GM12864 (cell line): ENCODE measurements at places on chromosomes 2 and 18.
A peak's percentile ranks its signal among the peaks of the same experiment; 100 is the strongest.

- no peak for DNase-seq
These were observed 9.1 kb upstream of the ATG16L1 start for GRCh38 chr2:233242231-233242927.

DNA sequence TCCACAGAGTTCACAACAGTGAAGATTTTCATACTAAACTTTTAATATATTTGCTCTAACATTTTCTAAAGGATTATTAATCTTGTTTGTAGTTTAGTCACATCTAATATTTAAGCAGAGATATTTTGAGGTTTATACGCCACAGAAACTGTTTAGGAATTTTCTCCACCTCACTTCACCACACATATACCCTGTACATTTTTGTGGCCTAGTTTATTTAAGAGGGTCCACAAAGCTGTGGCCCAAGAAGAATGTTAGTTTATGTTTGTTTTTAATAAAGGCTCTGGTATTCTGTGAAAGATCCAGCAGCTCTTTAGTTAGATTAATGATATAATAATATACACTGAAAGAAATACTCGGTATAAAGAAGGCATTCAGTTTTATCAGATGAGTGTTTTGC, 132.7 kb upstream of the TTC27 start:
- no peak for DNase-seq

DNA sequence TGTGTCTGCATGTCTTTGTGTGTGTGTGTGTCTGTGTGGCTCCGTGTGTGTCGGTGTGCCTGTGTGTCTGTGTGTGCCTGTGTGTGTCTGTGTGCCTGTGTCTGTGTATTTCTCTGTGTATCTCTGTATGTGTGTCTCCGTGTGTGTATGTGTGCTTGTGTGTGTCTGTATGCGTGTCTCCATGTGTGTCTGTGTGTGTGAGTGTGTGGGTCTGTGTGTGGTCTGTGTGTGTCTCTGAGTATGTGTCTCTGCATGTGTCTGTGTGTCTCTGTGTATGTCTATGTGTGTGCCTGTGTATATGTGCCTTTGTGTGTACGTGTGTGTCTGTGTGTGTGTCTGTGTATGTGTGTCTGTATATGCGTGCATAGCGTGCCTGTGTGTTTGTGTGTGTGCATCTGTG, 45.2 kb downstream of the MYCN start:
- no peak for DNase-seq

- DNase-seq = no peak
These were observed 30.9 kb upstream of the KCMF1 start for GRCh38 chr2:84940088-84940470.

- DNase-seq = no peak
These were observed 880.2 kb downstream of the TSN start for GRCh38 chr2:122635686-122636085.

GRCh38 chr18:63619661-63620060, 24.4 kb downstream of the SERPINB4 start:
- DNase-seq = no peak

- no peak for DNase-seq
These were observed 201.9 kb upstream of the SLC8A1 start for GRCh38 chr2:40653829-40654228.

GRCh38 chr2:166239548-166239947, 111.7 kb upstream of the SCN1A start:
- no peak for DNase-seq

- DNase-seq = no peak
These were observed 34.2 kb downstream of the DTNB start for GRCh38 chr2:25639131-25639530.

GRCh38 chr18:8937160-8938094, 165.1 kb upstream of the NDUFV2 start:
- DNase-seq = no peak

GRCh38 chr2:127389778-127390435, 2.1 kb upstream of the MAP3K2 start:
- no peak for DNase-seq

DNA sequence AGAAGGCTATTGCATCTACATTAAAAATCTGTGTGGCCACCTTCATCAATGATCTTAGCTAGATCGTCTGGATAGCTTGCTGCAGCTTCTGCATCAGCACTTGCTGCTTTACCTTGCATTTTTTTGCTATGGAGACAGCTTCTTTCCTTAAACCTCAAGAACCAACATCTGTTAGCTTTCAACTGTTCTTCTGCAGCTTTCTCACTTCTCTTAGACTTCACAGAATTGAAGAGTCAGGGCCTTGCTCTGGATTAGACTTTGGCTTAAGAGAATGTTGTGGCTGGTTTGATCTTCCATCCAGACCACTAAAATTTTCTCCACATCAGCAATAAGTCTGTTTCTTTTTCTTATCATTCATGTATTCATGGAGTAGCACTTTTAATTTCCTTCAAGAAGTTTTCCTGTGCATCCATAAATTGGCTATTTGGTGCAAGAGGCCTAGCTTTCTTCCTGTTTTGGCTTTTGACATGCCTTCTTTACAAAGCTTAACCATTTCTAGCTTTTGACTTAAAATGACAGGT, 54.4 kb upstream of the MAP4K4 start:
- DNase-seq = no peak

- no peak for DNase-seq
These were observed 444 bp upstream of the MMADHC start for GRCh38 chr2:149587950-149588487.

GRCh38 chr2:240247868-240248720, 107.6 kb upstream of the OTOS start:
- DNase-seq = no peak

GRCh38 chr18:7778181-7778580, 211.1 kb downstream of the PTPRM start:
- no peak for DNase-seq

GRCh38 chr2:144152817-144153271, 367.1 kb downstream of the ZEB2 start:
- DNase-seq = no peak

DNA sequence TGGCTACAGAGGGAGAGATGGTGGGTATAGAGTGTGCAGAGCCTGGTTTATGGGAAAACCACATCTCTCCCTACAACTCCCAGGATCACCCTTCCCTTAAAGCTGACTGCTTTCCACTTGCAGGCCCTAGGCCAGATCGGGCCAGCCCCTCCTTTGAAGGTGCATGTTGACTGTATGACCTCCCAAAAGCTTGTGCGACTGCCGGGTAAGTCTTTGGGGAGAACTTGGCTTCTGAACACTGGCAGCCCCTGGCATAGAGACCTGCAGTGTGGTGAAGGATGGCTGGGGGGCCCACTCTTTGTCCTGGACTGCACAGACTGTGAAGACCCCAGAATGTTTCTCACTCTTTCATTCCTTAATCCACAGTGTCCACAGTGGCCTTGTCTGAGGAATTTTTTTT, 19.5 kb downstream of the CAD start:
- DNase-seq = no peak

GRCh38 chr2:157784169-157784822, 91.8 kb downstream of the ACVR1 start:
- no peak for DNase-seq

DNA sequence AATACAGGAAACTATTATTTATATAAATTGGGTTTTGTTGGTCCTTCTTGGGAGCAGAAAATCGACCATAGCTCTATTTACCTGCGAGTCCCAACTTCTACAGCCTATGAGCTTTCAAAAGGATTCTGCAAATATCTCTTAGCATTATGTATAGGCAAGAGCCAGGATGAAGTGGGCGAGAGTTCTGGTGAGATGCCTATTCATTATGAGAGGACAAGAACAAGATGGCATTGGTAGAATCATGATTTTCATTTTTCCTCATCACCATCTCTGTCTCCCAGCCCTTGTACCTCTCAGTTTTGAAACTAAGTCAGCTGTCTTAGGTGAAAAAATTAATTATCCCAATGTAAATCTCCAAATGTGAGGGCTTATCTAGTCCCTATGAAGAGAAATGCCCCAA, 25.0 kb downstream of the WIPF1 start:
- no peak for DNase-seq

DNA sequence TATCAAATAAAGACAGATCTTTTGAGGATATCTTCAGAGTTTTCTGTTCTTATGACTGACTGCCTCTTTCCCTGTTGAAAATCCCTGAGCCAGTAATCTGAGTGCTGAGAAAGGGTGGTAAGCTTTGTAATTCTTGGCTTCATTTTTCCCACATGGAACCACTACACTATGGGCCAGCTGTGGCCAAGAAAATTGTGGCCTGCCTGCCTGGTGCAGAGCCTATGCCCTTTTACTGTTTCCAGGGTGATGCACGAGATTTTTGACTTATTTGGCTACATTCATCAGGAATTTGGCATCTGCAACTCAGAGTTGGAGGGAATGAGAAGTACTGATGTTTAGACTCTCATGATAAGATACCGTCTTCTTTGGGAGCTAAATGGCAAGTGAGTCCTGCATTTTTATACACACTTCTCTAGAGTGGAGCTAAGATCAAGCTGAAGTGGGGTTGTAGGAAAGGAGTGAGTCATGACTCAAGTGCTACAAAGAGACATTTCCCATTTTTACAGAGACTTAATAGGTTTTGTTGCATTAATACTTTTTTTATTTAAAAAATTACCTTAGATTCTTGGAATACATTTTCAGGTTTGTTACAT, 328.2 kb upstream of the CDH7 start:
- DNase-seq = no peak

DNA sequence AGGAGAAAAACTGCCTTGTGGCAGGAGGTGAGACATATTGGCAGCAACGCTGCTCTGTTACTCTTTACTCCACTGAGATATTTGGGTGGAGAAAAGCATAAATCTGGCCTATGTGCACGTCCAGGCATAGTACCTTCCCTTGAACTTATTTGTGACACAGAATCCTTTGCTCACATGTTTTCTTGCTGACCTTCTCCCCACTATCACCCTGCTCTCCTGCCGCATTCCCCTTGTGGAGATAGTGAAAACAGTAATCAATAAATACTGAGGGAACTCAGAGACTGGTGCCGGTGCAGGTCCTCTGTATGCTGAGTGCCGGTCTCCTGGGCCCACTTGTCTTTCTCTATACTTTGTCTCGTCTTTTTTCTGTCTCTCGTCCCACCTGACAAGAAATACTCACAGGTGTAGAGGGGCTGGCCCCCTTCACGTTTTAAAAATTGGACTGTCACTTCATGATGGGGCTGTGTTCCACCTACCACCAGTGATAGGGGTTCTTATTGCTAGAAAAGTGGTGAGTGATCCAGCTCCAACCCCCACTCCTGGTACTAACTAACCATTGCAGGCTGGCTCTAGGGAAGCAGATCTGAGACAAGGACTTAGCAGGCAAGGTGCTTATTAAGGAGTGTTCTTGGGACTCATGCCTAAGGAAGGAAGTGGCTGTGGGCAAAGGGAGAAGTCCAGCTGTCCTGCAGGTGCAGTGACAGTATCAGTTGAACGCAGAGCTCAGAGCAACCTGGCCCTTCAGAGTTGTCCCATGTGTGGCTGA, 51.7 kb downstream of the LONRF2 start:
- no peak for DNase-seq

- DNase-seq = no peak
These were observed 175.8 kb upstream of the TCF4 start for GRCh38 chr18:55763805-55764204.

- DNase-seq = no peak
These were observed 145.0 kb upstream of the PELI1 start for GRCh38 chr2:64289251-64289650.

GRCh38 chr2:88897715-88898114, 206.2 kb downstream of the RPIA start:
- DNase-seq = no peak

DNA sequence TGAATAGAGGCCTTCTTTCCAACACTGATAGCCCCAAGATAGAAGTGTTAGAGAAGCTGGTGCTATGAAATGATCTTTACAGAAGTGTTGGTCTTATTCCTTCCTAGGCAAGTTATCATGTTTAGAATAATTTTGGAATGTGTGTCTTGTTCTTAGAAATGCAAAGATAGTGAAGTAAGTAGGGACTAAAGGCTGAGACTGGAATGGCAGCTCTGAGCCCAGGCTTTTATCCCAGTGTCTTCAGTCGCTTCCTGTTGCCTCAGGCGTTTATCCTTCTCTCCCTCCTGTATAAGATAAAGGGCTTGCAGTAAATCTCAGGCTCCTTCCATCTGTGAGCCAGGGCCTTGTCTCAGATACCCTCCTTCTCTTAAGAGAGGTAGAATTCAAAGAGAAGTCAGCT, 218.1 kb downstream of the TPGS2 start:
- DNase-seq = no peak

- DNase-seq = no peak
These were observed 196.5 kb downstream of the LRATD1 start for GRCh38 chr2:14828968-14829367.

- DNase-seq = no peak
These were observed 443.9 kb upstream of the VRK2 start for GRCh38 chr2:57602733-57603132.

- DNase-seq = no peak
These were observed 39.7 kb upstream of the IGFBP5 start for GRCh38 chr2:216735086-216735485.

DNA sequence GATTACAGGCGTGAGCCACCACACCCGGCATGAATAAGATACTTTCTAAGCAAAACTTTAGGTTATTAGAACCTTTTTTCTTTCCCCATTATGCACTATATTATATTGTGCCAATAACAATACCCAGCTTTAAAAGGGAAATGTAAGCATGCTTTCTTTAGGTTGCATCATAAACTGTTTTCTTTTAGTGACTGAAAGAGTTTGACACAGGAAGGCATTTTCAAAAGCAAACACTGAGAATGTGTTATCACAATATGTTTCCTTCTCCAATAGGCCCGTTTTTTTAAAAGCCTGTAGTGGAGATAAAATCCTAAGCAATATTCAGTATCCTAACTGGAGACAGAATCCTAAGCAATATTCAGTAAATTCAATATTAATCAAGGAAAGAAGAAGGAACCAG, 16.7 kb upstream of the EPB41L5 start:
- no peak for DNase-seq

DNA sequence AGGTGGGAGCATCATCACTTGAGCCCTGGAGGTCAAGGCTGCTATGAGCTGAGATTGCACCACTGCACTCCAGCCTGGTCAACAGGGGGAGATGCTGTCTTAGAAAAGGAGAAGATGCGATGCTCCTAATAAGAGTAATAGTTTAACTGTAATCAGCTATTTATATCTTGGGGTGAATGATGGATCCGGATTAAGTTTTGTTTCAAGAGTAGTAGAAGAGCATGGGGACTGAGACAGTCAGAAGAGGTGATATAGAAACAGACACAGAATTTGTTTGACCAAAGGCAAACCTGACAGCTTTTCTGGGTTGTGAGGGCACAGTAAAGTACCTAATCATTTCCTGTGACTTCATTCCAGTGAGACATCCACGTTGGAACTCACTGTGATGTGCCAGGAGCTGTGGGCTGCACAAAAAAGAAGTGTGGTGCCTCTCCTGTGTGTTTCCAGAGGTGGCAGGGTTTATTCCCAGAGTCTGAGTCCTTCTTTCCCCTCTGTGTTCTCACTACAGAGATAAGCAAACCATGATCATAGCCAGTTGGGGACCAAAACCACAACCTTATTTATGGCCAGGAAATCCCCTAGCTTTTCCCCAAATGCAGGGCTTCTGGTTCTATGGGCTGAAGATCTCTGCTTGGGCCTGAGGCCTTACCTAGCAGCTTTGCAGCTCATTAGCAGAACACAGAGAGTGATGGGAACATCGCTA, 113.7 kb downstream of the XRCC5 start:
- DNase-seq = peak; percentile 22

- no peak for DNase-seq
These were observed 4.6 kb upstream of the UGT1A5 start for GRCh38 chr2:233707940-233708644.
